ENCODE measurements at places on chromosomes 5 and 9.

DNA sequence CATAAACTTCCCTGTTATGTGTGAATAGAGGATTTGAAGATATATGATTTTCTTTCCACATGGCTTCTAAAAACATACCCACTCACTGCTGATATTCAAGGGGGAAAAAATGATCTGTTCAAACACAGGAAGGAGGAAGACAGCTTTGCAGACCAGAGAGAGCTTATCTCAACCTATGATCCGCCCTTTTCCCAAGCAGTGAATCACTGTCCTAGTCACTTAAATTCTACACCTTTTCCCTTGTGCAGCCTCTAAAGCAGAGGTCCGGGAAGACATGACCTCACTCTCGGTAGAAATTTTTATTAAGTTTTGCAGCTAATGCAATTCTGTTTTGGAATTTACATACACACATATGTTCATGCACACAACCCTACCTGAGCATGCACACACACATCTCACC, 197.2 kb downstream of the DIRAS2 start:
- DNase-seq = no peak

DNA sequence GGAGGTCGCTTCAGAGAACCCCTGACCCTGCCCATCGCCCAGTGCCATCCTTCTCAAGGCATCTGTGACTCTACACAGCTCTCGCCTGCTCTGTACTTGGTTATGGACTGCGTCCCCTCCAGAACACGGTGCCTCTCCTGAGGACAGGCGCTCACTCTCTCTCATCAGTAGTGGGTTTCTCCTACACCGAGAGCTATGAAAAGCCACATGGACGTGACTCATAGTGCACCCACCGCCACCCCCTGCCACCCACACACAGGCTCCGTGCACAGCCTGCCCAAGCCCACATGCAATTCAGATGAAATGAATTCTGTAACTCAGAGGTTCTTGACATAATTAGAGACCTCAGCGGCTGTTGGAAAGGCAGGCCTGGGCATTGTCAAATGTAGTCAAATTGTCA, 13.9 kb downstream of the GTF3C5 start:
- no peak for DNase-seq

DNA sequence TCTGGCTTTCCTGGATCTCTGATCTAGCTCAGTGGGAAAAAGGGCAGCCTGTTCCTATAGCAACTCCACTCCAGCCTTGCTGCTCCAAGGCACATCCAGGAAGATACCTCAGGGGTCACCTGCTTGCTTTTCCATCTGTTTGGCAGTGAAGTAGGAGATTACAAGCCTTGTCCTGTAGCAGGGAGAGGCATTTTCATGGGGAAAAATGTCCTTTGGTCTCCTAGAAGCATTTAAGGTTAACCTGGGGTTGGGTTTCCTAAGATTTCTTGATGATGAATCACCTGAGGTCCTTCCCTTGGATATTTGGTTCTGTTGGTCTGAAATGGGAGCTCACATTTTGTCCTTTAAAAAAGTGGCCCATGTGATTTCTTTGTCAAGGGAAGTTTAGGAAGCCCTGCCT, 1.5 kb upstream of the TMEM174 start:
- DNase-seq = no peak

GRCh38 chr5:172077664-172078425, 71.4 kb upstream of the FBXW11 start:
- DNase-seq = no peak

DNA sequence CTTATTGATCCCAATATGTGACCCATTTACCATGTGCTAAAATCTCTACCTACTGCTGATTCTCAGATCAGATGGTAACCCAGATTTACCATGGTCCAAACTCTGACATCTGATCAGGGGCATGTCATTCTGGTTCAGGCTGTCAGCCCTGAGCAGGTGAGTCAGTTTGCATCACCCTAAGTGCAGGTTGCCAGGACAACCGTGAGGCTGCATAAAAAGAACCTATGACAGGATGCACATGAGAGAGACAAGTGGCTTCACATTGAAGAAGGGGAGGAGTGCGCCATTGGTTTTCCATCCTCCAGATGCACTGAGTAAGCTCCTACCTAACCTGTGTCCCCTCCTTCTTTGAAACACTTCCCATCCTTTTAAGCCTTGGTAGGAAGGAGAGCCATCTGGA, 801 bp upstream of the PRSS3 start:
- peak; percentile 12 for DNase-seq

DNA sequence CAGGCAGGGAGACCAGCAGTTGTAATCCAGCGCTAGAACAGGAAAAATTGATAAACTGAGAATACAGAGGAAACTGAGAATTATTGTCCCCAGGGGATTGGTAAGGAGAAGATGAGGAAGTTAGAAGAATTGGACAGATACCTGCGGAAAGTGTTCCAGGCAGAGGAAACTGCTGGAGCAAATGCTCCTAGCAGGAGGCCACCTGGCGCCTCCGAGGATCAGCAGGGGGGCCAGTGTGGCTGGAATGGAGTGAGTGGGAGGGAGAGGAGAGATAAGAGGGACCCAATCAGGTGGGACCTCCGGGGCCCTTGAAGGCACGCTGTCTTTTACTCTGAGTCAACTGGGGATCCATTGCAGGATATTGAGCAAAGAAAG, 695 bp upstream of the ANXA6 start:
- no peak for DNase-seq

- no peak for DNase-seq
These were observed 28.2 kb downstream of the TRPC7 start for GRCh38 chr5:136337039-136337625.

DNA sequence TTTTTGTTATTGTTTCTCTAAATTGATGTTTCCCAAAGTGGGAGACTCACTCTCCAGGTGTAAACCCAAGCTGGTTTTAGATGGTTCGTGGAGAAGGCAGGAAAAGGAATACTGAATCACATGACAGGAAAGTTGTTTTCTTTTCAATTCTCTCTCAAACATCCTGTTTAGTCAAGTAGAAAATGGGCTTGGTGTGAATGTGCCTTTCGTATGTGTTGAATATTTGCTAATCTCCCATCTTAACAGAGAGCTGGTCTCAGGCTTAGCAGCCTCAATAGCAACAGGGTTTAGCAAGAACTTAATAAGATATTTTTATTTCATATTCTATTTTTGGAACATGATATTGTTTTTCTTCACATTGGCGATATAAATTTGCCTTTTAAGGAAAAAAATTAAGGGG, 119.7 kb downstream of the INSYN2B start:
- no peak for DNase-seq

- no peak for DNase-seq
These were observed 62.3 kb downstream of the LPAR1 start for GRCh38 chr9:110975969-110976368.

DNA sequence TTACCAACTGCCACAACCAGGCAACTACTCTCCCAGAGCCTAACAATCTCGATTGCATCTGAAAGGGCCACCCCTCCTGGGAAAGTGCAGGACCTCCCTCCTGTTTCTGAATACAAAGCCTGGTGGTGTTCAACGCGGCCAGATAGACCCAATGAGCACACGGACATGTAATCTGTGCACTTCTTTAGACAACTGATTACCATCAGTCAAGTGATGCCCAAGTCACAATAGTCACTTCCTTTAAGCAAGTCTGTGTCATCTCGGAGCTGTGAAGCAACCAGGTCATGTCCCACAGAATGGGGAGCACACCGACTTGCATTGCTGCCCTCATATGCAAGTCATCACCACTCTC, 739 bp downstream of the C9orf72 start:
- peak; percentile 70 for DNase-seq

GRCh38 chr5:15074651-15075050, 203.1 kb upstream of the ANKH start:
- DNase-seq = no peak

DNA sequence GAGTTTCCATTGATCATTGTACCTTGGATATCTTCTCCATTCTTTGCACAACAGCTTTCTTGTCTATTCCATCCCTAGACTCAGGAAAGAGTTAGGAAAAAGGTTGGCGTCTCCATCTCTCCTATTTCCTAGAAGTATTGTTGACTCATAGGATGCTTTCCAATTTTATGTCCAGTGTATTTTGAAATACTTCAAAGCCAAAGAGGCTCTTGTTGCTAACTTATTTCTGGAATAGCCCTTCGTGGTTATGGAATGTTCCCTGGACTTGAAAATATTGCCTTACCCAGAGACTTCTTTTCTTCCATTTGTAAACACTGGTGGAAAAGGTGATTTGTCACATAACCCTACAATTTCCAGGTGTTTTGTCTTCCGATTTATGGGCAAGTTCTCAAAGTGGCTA, 402.3 kb upstream of the ZNF608 start:
- no peak for DNase-seq

- DNase-seq = no peak
These were observed 117.8 kb upstream of the SARDH start for GRCh38 chr9:133855802-133856521.

DNA sequence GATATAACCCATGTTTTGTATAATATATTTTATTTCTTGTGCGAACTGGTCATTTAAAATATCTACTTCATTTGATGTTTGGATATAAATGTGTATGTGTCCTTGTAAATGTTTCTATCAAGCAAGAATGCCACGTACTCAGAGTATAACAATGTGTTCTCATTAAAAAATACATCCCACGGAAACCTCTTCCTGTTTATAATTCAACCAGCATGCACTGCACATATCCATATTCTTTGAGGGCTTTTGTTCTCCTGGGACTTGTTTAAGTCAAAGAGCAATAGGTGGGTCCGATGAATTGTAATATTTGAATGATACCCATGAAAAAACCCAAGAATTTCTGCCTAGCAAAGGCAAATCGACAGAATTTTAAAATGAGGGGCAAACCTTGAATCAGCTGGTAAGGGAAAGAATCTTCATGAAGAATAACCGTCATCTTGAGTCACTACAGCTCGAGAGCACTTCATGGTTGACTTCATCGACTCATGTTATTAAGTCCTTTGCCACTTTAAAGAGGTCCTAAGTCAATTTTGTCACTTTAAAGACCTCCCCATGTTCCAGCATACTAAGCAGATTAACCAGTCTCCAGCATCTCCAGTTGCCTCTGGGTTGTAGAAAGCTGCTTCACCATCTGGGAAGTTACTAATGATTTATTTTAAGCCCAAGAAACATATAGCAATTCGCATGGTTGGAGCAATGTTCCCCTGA, 80.6 kb downstream of the NPR3 start:
- no peak for DNase-seq

DNA sequence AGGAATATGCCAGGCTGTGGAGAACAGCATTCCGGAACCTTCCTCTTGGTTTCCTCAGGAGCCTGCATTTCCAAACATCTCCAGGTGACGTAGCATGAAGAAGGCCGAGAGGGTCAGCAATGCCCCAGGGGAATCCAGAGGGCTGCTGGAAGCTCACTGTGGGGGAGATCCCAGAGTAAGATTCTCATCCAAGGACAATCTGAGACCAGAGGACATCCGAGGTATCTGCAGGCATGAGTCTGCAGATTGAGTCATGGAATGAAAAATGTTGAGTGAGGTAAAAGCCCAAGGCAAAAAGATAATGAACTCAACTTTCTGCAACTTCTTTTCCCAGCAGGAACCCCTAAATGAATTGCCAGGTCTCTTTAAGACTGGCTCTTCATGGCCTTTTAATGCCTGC, 73.5 kb downstream of the KIF4B start:
- no peak for DNase-seq

DNA sequence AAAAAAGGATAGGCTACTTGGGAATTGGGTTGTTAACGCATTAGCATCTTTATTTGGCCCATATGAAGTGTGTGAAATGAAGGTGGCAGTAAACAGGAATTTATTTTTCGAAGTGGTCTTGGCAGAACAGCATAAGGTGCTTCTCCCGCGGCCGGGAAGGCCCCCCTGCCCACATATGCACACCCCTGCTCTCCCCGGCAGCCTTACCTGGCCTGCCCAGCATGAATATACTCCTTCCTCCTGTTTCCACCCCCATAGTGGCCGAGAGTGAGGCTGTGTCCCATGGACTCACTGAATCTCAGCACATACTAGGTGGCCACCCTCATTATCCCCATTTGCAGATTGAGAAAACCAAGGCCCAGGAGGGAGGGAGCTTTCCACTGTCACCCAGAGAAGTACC, 54.0 kb upstream of the OLFM1 start:
- DNase-seq = no peak

DNA sequence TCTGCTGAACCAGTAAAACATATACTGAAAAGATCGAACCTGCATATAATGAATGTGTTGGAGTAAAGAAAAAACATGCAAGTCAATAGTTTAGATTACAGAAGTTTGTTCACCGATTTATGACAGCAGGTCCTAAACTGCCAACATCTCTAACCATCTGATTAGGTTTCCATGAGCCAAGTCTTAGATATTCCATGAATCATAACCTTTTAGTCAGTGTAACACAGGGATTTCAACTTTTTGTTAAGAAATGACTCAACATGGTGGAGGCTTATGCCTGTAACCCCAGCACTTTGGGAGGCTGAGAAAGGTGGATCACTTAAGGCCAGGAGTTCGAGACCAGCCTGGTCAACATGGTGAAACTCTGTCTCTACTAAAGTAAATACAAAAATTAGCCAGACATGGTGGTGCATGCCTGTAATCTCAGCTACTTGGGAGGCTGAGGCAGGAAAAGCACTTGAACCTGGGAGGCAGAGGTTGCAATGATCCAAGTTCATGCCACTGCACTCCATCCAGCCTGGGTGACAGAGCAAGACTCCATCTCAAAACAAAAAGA, 38.7 kb downstream of the APC start:
- DNase-seq = no peak

DNA sequence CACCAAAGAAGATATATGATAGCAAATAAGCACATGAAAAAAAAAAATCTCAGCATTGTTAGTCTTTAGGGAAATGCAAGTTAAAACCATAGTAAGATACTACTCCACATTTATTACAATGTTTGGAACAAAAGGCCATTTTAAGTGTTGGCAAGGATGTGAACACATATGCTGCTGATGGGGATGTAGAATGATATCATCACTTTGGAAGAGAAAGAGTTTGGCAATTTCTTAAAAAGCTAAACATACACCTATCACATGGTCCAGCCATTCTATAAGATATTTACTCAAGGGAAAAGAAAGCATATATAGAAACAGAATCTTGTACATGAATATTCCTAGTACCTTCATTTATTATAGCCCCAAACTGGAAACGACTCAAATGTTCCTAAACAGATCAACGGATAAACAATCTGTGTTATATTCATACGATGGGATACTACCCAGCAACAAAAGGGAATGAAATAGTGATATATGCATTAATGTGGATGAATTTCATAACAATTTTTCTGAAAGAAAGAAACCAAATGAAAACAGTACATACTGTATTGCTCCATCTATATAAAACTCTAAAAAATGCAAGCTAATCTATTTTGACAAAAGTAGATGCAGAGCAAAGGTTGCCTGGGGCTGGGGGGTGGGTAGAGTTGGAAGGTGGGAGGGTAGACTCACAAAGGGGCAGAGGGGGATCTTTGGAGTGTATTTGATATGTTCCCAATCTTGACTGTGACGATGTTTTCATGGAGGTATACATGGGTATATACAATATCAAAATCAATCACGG, 45.7 kb upstream of the SMAD5 start:
- DNase-seq = no peak

GRCh38 chr5:166497496-166498104, 1793.8 kb upstream of the WWC1 start:
- DNase-seq = no peak

- no peak for DNase-seq
These were observed 37.0 kb downstream of the SYK start for GRCh38 chr9:90838581-90839154.

All from stimulated activated CD4-positive, alpha-beta T cell treated with anti-CD3 and anti-CD28 coated beads, Interleukin-4, amount 100 ng/mL, for 4 hours (primary cell).